NCI-H748 treated with DMSO at 0.1 percent for 48 hours (cell line): ENCODE measurements at places on chromosomes 11 and 22.

DNA sequence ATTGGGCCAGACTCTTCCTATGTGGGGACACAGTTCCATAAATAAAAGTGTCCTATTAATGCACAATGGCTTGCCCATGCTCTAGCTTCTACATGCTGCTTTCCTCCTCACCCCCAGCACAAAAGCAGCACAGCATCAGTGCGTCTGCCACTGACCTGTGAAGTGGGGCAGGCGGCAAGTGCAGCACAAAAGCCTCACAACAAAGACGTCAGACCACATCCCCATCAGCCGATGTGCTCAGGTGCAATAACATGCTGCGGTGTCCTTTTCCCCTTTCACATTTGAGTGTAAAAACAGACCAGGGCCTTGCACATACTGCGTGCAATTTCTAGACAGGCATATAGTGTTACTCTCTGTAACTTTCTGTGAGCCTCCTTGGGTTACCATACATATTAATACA, 12.8 kb downstream of the DKK3 start:
- DNase-seq = no peak

DNA sequence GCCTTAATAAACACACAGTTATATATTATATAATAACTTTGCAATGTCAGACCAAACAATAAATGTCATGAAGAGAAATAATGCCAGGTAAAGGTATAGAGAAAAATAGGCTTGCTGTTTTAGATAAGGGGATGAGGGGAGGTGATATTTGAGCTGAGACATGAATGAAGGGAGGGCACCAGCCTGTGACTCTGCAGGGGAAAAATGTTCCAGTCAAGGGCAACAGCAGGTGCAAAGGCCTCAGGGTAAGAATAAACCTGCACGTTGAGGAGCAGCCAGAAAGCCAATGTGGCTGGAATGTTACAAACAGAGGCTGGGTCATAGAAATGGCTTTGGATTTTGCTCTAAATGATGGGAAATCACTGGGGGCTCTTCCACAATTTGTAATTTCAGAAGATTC, 519.6 kb downstream of the SOX6 start:
- no peak for DNase-seq

GRCh38 chr11:119584193-119585042, 144.6 kb downstream of the NECTIN1 start:
- peak; percentile 21 for DNase-seq

GRCh38 chr11:104343578-104343977, 179.6 kb upstream of the PDGFD start:
- peak; percentile 88 for DNase-seq

GRCh38 chr22:47200273-47201051, 438.0 kb downstream of the TBC1D22A start:
- no peak for DNase-seq

- no peak for DNase-seq
These were observed 1013.9 kb downstream of the TBC1D22A start for GRCh38 chr22:47776329-47776728.

DNA sequence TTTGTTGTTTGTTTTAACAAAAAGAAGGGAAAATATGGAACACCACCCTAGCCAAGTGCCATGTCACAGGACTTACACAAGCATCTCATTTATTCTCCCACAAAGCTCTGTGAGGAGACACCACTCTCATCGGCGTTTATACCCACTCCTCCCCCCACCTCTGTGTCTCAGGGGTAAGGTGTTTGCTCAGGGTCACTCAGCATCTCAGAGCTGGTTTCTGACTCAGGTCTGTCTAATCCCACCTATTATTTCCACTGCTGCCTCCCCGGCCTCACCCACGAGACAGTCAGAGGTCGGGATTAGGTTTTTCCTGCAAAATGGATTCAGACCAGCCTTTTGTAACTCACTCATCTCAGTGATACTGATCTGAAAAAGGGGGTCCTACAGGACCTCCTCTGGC, 786.0 kb downstream of the OPCML start:
- no peak for DNase-seq

- DNase-seq = no peak
These were observed 543.4 kb downstream of the BUD13 start for GRCh38 chr11:116229236-116229970.

DNA sequence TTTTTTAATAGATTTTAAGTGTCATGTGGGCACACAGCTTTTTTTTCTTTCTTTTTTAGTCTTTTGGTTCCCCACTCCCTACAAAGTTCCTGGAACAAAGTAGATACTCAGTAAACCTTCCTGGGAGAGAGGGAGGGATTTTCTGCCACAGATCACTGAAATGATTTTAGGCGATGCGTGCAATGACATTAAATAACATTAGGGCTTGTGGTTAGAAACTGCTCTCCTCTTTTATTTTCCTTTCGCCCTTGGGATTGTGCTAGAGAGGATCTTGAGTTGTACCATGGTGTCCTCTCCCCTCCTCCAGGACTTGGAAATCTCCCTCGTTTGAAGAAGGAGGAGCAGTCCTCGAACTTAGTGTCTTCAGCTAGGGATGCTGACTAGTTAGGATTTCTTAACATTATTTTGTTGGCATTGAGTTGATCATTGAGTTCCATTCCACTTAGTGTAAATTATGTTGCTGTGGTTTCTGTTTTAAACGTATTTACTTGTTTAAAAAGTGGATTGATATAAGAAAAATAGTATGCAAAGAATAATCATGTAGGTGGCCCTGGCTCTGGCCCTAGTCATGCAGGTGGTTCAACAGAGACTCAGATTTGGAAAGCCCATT, 88.4 kb downstream of the TRAF6 start:
- DNase-seq = no peak

DNA sequence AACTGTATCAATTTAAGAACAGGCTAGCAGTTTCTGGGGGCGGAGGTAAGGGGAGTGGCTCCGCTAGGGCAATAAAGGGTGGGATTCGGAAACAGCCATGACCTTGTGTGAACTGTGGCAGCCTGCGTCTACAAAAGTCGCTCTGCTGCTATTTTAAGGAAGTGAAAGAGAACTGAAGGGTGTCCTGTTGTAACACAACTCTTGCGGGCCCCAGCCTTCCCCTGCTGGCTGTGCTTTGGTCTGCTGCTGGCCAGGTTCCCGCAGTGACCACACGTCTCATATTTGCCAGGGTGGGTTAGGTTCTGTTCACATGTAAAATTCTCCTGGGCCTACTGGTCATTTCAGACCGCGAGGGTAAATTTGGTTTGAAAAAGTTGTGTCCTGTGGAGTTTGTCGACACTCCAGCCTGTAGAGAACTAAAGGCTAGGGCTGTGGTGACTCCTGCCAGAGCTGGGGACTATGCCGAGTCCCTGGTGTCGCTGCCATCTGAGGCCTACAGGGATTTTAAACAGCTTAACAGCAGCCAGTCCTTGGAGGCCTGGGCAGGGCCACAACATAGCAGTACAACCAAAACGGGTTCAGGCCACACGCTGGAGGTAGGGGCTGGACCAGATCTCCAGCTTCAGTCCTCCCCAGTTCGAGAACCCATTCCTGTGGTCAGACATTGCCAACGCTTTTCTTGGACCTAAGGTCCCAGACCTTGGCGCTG, 1.1 kb upstream of the PPFIBP2 start:
- no peak for DNase-seq

DNA sequence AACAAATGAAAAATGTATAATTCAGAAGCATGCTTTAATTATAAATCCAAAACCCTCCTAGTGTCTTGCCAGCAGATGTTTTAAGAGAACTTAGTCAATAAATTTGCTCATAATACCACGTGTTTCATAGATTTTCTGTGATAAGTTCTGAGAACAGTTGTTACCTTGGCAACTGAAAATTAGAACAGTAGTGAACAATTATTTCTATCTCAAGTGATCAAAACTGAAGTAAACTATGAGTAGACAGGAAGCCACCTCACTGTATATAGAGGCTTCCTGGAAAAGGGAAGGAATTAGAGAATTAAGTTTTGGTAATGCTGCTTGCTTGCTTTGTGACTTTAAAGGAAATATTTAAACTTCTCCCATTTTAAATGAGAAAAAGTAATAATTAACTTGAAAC, 266.0 kb upstream of the ANO3 start:
- no peak for DNase-seq
